Esophagus mucosa (tissue), 1 donor: ENCODE measurements at places on chromosomes 5 and 9. TPM values are rescaled to one million over a fixed set of nuclear protein-coding genes. Genes with fewer than 3 reads are reported as not detected.

DNA sequence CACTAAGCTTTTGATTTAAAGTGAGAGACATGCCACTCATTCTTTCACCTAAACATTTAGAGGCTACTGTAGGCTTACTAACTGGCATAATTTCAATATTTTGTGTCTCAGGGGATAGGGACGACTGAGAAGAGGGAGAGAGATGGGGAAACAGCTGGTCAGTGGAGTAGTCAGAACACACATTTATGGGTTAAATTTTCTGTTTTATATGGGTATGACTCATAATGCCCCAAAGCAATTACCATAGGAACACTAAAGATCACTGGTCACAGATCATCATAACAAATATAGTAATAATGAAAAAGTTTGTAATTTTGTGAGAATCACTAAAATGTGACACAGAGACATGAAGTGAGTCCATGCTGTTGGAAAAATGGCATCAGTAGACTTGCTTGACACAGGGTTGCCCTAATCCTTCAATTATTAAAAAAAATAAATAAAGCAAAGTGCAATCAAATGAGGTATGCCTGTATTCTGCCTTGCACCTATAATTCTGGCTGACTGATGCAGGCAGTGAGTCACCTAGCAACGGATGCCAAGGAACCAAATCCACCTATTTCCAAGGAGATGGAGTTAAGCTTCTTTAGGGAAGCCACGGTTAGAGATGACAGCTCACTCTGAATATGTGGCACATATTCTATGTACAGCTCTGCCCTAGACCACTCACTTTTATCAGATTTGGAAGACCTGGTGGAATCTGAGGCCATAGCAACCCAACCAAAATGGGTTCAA, 166.1 kb downstream of the MARCHF11 start:
- ATAC-seq, result no peak

DNA sequence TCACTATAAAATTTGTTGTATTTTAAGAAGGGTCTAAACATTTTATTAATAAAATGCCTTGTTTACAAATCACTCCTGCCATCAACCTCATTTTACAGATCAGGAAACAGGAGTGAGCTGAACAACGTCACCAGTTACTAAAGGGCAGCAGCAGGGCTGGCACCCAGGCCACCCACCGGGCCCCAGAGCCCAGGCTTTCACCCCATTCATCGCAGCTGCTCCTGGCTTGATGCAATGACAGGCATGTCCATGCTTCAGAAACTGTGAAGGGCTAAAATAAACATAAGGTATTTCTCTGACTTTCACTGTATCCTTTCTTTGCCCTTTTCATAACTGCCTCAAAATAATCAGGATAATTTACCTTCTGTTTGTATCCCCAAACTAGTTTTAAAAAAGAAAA, 18.1 kb downstream of the MED27 start:
- no peak for ATAC-seq

DNA sequence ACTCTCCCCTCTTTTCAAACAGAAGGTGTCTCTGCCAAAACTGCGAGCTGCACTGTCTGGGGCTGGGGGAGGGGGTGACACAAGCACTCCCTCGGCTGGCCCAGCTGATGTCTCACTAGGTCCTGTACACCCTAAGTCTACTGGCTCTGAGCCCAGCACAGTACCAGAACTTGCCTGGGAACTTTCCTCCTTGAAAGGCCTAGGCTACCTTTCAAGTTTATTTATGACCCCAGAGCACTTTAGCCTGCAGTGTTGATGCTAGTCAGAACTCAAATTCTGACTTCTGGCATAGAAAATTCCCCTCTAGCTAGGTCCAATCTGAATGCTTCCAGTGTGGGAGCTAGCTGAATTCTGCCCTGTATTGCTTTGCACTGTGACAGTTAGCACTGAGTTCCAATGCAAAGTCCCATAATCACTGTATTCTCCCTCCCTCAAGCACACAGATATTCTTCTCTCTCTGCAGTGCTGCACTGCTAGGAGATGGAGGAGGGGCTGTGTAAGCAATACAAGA, 10.5 kb downstream of the LURAP1L start:
- peak; percentile 93 for ATAC-seq

SPINK1 gene
- total RNA-seq, result not detected

CATSPER3 gene
- total RNA-seq, result 0.40 TPM

PCDHGA1 gene
- 0.40 TPM for total RNA-seq

GRCh38 chr5:171710451-171711024, 75.1 kb upstream of the SMIM23 start:
- no peak for ATAC-seq

GRCh38 chr5:59351076-59351794, 542.3 kb downstream of the PDE4D start:
- ATAC-seq, result no peak

DNA sequence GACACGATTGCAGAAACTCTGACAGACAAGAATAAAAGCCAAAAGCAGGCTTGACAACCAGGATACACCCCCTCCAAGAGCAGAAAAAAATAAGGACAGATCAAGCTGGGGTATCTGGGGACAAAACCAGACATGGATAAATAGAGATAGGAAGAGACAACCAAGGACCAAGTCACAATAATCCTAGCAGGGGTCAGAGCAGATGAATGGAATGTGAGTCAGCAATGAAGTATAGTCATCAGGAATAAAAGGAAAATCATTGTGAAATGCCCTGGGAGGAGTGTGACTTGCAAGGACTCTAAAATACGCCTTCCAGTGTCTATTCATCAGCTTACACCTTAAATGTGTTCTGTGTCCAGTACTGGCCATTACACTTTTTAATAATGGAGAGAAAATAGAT, 206.8 kb downstream of the CAAP1 start:
- ATAC-seq, result no peak

- ATAC-seq, result no peak
These were observed 249.1 kb upstream of the NR4A3 start for GRCh38 chr9:99572567-99572966.

DNA sequence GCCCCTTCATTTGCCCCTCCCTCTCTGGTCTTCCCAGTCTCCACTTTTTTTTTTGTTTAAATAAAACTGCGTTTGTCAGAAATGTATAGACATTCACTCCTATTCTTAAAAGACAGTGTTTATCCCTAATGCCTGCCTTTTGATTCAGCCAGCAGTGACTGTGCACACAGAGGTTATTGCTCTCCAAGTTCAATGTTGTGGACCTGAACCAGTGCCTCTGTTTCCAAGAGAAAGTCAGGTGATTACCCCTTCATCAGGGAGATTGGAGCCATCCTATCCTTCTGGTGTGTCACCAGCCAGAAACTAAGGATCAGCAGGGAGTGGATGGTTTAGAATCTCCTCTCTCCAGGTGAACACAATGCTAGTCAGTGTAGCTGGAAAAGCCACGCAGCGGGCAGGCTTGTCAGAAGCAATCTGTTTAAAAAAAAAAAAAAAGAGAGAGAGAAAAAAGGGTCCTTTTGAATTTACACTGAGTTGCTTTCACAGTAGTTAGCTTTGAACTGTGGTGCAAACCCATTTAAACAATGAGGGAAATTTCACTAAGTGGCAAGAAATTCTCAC, 167.5 kb upstream of the DMRT1 start:
- peak; percentile 61 for ATAC-seq

GRCh38 chr5:75020016-75020656, 32.2 kb downstream of the GCNT4 start:
- no peak for ATAC-seq

TIMD4 gene
- total RNA-seq, result 0.20 TPM

SPATA24 gene
- total RNA-seq, result 3.7 TPM

- ATAC-seq, result no peak
These were observed 1.0 kb upstream of the TSLP start for GRCh38 chr5:111070272-111071134.

GRCh38 chr9:28413471-28413870, 840.2 kb upstream of the C9orf72 start:
- ATAC-seq, result no peak

- ATAC-seq, result no peak
These were observed 249.0 kb downstream of the GLIS3 start for GRCh38 chr9:4050916-4051315.

DNA sequence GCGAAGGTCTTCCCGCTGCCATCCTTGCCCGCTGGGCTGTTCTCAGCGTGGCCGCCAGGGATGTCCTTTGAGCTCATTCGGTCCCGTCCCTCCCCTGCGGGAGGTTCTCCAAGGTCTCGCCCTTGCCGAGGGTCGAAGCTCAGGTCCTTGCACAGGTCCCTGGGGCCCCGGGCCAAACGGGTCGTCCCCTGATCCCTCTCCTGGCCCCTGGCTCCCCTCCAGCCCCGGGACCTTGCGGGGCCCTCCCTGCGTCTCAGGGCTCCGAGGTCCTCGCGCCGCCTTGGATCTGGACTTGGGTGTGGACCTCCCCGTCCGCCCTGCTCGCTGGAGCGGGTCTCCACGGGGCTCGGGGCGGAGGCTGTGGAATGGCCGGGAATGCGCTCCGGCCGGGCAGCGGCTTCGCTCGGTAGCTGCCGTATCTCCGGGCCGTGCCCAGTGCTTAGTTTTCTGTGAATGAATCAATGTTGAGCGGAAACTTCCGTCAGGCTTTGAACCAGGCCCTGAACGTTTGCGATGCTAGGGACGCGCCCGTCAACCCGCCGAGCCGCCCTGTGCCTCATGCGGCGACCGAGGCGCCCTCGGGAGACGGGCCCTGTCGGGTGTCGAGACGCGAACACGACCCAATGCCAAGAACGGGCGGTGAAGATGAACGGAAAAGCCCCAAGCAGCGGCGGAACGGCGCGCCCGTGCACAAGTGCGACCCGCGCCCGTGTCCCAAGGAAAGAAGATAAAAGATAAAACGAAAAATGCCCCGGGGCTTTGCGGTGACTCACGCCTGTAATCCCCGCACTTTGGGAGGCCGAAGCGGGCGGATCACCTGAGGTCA, 780 bp downstream of the RNU6ATAC start:
- ATAC-seq, result peak; percentile 48

MYO10 gene
- total RNA-seq, result 27.3 TPM

GRCh38 chr9:115689331-115689730, 464.3 kb upstream of the PAPPA start:
- no peak for ATAC-seq

AGXT2 gene
- not detected for total RNA-seq

DNA sequence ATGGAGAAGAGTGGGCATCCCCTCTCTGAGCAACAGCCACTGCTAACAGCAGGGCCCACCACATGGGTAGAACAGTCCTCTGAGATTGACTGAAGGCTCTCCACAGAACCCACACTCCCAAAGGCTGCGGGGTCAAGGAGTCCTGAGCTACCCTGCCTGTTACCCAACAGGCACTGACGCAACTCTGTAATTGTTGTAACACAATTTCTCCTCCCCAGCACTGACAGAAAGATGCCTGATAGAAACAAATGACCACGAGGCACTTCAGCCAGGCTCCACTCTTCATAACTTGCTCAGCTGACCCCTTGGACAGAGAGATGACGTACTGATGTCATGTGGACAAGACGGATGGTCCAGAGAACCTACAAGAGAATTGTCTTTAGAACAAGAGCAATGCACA, 220.7 kb downstream of the SPOCK1 start:
- no peak for ATAC-seq

SARDH gene
- total RNA-seq, result 0.12 TPM

NUTM2F gene
- total RNA-seq, result not detected

DNA sequence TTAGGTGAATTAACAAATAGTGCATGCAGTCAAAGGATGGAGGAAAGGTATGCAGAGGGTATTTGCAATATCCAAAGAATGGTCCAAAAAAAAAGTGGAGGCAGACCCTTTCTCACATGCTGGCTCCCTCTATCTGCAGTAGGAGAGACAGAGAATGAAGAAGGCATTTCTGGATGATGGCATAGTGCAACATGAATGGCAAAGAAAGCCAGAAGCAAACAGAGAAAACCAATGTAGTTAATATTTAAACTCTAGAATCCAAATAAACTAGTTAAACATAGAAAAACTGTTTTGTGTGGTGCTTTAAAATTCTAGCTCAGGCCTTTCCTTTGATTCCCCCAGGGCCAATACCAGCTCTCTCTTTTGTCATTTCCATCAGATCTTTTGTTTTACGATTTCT, 403.1 kb upstream of the WWC1 start:
- ATAC-seq, result no peak

DNA sequence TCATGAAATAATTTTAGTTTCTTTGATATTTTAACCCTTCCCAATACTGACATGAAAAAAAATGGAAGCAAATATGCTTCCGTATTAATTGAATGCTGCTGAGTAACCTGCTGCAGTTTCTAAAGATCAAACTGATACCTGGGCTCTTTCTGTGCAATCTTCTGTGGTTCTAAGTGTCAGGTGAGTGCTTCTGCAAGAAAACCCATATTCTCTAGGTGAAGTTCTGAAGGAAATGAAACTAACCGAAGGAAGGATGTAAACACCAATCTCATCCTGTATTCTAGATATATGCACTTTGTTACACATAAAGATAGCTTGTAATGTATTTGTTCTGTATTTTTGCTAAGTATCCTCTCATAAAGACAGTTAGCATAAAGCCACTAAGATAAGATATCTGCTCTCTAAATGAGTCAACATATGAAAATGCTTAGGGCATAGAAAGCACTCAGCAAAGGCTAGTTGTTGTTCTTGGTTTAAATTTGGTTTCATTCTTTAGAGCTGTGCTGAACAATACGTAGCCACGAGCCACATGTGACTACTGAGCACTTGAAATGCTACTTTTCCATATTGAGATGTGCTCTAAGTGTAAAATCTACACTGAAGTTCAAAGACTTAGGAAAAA, 52.0 kb downstream of the ITGA2 start:
- no peak for ATAC-seq

GRCh38 chr9:133824106-133824801, 86.1 kb upstream of the SARDH start:
- no peak for ATAC-seq

SIT1 gene
- 0.44 TPM for total RNA-seq

DNA sequence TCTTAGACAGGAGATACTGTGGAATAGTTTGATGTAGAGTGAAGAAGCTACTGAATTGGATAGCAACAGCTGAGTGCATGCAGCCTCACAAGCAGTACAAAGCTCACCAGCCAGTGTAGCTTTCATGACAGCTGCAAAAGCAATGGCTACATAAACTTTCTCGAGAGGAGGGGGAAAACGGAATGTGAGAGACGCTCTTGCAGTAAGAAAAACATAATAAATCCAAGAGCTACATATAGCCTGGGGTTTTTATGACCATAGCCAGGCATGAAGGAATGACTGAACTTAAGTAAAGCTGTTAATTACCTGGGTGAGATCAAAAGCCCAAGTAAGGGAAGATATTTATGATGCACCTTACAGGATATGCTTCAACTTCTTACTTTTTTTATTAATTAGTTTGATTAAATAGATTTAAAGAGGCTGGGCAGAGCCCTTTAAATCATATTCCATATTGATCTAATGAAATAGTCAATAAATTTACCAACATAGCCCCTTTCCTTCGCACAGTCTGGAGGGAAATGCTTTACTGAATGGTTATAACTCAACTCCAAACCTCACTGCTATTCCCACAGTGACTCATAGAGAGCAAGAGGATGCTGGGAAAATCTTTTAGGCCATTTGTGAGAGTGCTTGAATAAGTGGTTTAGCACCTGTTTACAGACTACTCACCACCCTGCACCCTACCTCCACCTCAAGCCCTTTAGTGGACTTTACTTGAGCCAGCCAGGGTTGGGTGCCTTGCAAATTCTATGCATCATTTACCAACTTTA, 407.2 kb upstream of the CLINT1 start:
- no peak for ATAC-seq

GRCh38 chr5:24547132-24547531, 97.6 kb downstream of the CDH10 start:
- no peak for ATAC-seq

CD74 gene
- 125 TPM for total RNA-seq

- no peak for ATAC-seq
These were observed 86.7 kb downstream of the CDH6 start for GRCh38 chr5:31280210-31280609.
